ENCODE measurements at places on chromosomes 6 and 20.

DNA sequence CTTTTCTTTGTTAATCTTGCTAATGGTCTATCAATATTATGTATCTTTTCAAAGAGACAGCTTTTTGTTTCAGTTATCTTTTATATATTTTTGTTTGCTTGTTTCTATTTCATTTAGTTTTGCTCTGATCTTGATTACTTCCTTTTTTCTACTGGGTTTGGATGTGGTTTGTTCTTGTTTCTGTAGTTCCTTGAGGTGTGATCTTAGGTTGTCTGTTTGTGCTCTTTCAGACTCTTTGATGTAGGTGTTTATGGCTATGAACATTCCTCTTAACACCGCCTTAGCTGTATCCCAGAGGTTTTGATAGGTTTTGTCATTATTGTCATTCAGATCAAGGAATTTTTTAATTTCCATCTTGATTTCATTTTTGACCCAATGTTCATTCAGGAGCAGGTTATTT is 26.8 kb upstream of the TNFAIP3 start:
- no peak for DNase-seq

GRCh38 chr20:62294516-62294915 is 8.3 kb upstream of the ADRM1 start:
- no peak for DNase-seq

DNA sequence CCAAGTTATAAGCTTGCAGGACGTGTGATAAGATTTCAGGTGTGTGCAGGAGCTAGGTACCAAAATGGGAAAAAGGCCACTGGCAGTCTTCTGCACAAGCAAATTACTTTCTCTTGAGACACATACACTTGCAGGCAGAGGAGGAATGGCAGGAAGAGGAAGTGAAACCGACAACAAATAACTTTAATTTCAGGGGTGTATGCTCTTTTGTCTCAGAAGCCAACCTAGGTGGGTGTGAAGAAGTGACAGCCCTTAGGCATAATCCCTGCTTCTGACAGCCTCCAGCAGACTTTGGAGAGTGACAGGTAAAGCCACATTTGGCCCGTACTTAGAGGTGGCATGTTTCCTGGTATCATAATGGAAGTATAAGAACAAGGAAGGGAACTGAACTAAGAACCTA is 118.8 kb upstream of the TRAF3IP2 start:
- no peak for DNase-seq

DNA sequence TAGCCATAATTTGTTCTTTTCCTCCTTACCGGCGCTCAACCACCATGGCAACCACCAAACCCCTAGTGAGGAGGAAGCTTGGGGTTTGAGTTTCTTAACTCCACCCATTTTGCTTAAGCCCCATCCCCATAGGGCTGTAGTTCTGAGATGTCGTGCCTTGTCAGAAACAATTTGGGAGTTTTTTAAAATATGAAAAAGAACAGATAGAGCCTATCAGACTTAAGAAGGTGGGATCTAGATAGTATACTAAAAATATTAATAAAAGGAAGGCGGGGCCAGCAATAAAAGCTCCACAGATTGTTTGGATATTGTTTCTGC is 5.6 kb downstream of the BRD2 start:
- DNase-seq = no peak

GRCh38 chr20:4502756-4503155 is 219.0 kb upstream of the PRND start:
- DNase-seq = no peak

- DNase-seq = no peak
Measured at GRCh38 chr20:53654932-53655624, 61.4 kb upstream of the ZNF217 start.

GRCh38 chr6:102327697-102328225 is 934.3 kb downstream of the GRIK2 start:
- DNase-seq = no peak

- peak; percentile 40 for DNase-seq
Measured at GRCh38 chr6:134609716-134610261, 291.9 kb upstream of the SGK1 start.

DNA sequence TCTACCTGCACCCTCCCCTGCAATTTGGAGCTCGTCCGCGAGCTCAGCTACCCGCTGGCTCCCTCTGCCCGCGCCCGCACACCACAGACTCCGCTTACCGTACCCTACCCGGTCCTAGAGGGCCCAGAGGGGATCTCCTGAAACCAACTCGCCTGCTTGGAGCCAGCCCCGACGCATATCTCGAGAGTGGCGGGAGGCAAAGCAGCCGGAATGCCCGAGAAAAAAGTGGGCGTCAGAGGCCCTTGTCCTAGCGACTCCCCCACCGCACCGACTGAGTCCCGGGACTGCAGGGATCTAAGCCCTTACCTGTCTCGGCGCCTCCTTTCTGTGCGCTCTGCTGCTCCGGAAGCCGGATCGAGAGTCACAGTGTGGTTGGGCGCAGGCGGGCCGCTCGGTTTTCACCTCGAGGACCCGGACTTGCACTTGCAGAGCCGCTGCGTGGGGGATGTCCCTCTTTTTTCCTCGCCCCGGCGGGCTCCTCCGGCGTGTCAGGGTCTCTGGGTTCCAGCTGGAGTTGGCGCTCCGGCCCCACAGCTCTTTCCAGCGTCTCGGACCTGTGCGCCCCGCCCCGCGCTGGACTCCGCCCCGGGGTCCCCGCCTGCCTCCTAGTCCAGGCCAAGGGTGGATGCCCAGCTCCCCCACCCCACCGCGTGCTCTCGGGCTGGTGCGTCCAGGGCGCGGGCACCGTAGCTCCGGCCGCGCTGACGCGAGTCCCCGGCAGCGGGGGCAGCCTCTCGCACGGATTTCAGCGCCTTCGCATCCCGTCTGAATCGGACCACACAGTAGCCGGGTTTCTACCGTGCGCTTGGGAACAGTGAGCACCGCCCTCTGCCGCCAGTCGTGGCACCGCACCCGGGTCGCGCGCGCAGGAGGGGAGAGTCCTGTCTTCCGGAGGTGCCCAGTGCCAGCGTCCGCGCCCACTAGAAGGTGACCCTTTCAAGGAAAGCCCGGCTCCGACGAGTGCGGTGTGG is at the start of gene PROKR2:
Gene PROKR2 (minus strand): TSS at position 767 of the 971 bp plus-strand sequence. CDS start 2,585 bp downstream, outside the sequence.
- DNase-seq = no peak

DNA sequence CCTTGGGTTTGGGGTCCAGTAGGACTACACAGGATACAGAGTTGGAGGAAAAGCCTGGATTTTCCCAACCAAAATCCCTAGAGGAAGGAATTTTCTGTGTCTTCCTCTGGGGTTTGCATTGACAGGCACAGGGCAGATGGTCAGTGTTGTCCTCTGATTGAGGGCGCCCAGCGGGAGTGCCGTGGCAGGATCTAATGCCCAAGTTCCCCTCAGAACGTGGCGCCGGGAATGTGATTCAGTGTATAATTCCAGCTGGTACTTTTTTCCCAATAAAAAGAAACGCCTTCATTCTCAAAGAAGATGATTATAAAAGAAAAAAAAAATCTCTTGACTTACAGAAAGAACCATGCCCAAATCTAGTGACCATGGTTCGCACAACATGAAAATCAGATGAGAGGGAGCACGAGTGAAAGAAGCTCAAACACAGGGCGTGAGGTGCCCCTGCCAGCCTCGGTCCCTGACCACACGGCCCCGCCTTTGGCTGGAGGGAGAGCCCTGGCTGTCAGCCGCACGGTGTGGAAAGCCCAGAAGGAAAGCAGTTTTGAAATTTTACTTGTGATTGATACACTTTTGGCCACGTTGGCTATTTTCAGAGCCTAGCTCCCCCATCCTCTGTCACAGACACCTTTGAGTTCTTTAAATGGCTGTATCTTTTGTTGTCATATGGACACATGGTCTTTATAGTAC is 31.6 kb downstream of the VEGFA start:
- DNase-seq = no peak

DNA sequence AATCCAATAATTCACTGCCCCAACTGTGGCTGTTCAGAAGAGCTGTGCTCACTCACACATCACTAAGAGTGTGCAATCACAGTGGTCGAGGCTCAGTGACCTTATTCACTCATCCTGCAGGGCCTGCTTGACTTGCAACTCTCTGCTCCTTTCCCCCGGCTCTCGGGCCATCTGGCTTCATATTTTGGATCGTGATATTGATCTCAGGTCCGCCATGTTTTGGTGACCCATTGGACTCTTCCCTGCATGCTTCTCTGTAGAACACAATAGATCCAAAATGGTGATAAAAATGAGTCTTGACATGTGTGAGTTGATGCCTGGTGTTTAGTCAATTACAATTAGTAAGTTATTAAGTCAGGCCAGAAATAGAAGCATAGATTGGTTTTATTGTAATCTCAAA is 313.9 kb upstream of the SOX4 start:
- DNase-seq = no peak

DNA sequence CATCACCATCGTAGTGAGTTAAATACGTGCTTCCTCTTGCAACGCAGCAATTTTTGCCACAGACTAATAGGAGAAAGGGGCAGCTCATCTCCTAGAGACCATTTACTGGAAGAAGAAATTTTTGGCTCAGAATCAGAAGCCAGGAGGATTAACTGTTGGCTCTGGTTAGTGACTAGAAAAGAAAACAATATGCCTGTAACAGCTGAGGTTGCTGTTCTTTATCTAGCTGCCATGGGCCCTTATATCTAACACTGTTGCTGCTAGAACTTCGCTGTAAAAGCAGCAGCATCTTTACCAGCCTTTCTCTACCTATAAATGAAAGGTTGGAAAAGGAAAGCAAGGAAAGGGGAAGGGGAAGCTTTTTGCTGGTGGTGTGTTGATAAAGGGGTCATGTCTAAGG is 65.9 kb downstream of the FAM135A start:
- no peak for DNase-seq

GRCh38 chr20:39698752-39699151 is 736.6 kb downstream of the DHX35 start:
- DNase-seq = peak; percentile 49

GRCh38 chr6:160973311-160974250 is 18.0 kb upstream of the MAP3K4 start:
- DNase-seq = peak; percentile 87

GRCh38 chr20:40612247-40612646 is 76.8 kb downstream of the MAFB start:
- DNase-seq = no peak

DNA sequence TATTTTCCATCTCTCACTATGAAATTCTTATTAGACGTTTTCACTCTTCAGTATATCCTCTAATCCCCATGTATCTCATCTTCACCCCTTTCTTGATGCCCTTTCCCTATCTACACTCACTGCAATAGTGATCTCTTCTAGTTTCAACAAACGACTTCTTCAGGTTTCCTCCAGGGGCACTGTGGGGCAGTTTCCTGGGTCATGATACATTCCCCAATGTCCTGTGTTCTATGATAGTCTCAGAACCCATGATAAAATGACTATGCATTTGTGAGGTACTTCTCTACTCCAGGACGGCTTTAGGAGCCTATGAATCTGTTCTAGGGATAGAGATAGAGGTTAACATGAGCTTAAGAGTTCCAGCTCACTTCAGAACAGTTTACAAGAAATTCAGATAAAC is 183.3 kb downstream of the FOXC1 start:
- DNase-seq = no peak

DNA sequence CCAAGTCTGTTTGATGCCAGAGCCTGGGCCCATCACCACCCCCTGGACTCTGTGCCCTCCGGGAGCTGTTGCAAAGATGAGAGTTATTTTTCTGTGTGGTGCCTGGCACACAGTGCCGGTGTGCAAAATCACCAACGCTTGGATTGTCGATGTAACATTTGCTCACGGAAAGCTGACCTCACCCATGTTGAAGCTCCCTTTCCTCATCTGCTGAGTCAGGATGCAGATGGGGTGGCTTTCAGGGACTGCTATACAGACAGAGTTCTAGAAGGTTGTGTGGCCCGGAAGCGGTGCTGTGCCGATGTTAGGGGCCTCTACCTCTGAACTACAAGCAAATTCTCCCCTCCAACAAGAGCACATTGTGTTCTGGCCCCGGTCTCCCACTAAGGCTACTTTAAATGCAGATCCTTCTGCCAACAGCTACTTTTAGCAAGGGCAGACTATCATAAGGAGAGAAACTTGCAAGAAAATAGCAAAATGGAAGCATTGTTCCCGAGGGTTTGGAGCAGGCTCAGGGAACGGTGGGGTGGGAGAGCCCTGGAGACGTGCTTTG is 34.0 kb downstream of the EYA2 start:
- DNase-seq = no peak

- no peak for DNase-seq
Measured at GRCh38 chr6:45505470-45505869, 127.7 kb upstream of the SUPT3H start.

DNA sequence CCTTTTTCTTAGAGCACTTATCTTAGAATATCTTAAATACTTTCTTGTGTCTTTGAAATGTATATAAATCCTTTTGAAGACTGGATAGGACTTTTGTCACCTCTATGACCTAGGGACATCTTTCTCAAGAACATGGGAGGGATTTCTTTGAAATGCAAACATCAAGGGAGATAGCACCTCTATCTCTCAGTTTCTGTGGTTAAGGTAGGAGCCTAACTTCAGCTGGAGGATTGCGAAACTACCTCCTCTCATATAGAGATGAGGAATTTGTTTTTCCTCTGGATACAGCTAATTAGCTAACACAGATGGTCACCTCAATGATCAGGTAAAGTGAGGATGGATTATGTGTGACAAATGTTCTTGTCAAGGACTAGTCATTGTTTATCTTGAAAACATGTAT is 631.3 kb upstream of the IMPG1 start:
- DNase-seq = no peak

- DNase-seq = no peak
Measured at GRCh38 chr6:91087908-91088307, 501.0 kb upstream of the MAP3K7 start.

DNA sequence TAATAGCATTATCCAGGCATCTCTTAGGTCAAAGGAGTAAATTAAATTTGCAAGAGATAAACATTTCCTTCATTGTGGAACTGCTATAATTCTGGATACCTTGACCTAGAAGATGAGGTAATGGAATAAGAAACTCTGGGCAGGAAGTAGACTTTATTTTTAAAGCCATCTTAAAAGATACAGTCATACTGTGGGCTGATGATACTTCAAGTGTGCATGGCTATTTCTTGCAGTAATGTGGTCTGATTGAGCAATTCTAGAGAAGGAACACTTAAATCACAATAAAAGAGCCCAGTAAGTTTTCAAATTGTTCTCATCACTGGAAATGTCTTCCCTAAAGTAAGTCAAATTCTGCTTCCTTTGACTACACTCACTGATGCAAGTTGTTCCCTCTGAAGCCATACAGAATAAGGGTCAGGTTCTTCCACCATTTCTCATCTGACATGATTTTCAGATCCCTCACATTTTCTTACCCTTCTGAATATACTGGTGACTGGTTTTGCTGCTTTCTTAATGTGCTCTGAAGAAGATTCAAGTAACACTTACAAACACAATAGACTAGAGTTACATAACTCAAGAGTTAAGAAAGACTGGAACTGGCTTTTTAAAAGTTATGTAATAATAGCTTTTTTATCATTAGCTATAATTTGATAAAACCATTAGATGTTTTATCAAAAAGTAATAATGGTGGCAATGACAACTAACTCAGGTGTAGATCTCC is 62.6 kb upstream of the TMEM244 start:
- no peak for DNase-seq
